ENCODE measurements at places on chromosomes 2 and 18.

DNA sequence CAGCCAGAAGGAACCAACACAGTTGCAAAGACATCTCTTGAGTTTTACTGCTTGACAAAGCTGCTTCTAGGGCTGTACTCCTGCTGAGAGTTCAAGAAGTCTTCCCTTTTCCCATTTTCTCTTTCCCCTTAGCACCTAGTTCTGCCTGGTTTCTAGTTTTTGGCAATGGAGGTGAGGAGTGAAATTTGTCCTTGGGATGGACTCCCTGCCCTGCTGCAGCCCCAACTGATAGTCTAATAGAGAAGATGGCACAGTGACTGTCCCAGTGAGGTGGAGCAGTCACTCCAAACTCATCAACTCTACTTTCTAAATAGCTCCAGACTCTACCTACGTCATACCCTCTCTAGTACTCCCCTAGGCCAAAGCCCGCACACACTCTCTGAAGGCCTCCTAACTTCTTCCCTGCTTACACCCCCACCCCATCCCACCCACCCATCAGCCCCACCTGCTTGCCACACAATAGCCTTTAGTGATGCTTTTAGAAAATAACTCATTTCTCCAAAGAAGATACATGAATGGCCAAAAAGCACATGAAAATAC, 164.4 kb downstream of the DDX1 start:
- no peak for DNase-seq

DNA sequence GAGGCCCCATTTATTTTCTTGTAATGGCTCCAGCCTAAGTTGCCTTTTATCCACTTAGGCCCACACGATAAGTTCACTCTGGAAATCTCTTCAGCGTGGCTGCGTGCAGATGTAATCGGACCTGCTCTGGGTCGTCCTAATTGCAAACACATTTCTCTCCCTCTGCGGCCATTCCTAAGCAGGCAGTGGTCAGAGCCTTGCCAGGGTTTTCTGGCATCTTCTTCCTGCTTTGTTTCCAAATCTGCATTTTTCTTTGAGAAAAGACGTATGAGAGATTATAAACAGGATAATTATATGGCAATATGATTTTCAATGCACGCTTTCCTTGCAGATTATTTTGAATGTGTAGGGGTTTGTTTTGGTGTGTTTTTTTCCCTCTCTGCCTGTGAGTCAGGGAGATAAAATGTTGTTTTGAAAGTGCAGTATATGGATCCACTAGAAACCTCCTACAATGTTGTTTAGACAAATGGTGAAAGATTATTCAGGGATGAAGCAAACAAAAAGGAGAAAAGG, 239.4 kb upstream of the TANK start:
- DNase-seq, result no peak

- no peak for DNase-seq
Measured at GRCh38 chr2:101382442-101382841, 4.9 kb downstream of the CREG2 start.

DNA sequence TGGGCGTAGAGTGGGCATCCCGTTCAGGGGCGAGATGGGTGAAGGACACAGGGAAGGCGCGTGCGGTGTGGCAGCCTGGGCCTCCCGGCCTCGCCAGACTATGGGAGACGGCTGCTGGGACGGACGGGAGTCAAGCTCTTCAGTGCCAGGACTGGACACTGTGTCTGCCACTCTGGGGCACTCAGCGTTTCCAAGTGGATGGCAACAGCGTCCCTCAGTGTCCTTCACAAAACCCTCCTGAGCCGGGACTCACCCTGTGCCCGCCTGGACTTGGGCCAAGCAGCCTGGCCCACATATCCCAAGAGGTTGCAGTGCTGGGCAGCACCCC, 16.3 kb upstream of the BOK start:
- DNase-seq, result no peak

DNA sequence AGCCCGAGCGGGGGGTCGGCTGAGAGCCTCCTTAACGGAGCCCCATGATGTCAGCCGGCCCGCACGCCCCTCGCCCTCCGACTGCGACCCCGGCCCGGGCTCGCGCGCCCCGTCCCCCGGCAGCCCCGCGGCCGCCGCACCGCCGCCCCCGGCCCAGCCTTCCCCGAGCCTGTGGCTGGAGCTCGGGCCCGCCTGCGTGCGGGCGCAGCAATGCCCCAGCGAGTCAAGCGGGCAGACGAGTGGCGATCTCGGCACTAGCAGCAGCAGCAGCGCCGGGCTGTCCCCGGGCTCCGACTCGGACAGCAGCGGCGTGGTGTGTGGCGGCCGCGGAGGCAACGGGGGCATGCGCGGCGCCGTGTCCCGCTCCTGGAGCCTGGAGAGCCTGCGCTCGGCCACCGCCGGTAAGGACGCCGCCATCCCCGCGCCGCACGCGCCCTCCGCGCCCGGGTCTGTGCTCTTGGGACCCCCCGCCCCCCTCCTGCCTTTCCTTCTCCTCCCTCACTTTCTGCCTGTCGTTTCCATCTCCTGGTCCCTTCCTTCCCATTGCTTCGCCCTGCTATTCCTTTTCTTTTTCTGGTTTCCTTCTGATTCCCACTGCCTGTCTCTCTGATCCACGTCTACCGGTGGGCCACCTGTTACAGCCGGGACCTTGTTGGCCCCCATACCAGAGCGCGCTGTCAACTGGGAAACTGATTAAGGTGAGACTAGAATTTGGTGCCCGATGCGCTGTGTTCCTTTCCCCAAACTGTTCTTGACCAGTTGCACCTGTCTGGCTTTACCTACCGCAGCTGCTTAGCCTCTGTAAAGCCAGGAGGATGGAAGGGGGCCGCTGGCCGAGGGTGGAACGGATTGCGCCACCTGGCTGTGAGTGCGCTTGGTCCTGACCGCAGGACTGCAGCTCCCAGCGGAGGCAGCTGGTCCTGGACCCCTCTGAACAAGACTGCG, 127.4 kb downstream of the ARHGEF4 start:
- no peak for DNase-seq
